ENCODE measurements at places on chromosomes 4 and X.

- DNase-seq: no peak
Measured at GRCh38 chrX:99752776-99753175, 657.3 kb downstream of the PCDH19 start.

DNA sequence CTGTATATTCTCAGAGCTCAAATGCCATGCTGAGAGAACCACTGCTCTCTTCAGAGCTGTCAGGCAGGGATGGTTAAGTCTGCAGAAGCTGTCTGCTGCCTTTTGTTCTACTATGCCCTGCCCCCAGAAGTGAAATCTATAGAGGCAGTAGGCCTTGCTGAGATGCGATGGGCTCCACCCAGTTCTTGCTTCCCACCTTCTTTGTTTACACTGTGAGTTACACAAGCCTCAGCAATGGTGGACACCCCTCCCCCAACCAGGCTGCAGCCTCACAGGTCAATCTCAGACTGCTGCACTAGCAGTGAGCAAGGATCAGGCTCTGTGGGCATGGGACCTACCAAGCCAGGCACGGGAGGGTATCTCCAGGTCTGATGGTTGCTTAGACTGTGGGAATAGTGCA, 271.6 kb downstream of the CENPC start:
- no peak for DNase-seq

DNA sequence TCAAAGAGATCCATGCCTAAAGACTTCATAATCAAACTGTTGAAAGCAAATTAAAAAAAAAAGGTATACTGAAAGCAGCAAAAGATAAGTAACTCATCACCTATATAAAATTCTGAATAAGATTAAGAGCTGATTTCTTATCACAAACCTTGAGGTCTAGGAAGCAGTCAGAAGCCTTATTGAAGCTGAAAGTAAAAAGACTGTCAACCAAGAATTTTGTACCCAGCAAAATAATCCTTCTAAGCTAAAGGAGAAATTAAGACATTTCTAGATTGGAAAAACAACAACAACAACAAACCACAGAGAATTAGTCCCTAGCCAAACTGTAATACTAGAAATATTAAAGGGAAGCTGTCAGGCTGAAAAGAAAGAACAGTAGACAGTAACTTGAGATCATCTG, 622.9 kb downstream of the PCDH7 start:
- no peak for DNase-seq

- DNase-seq: no peak
Measured at GRCh38 chrX:154123241-154124219, 20.5 kb upstream of the OPN1LW start.

DNA sequence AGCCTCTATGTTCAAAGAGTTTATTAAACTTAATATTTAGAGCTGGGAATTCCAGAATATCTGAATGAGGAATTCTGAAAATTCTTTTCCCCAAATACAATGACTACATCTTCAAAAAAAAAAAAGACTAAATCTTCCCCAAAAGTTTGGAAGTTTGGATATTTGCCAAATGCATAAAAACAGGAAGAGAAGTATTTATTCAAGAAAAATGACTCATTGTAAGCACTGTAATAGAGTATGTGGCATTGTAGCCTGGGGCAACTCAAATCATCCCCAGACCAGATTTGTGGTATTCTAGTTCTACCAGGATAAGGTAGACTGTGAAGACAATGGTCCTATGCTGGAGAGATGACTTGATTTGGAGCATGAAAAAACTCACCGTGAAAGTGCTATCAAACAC, 78.5 kb upstream of the PDHA2 start:
- DNase-seq: no peak

DNA sequence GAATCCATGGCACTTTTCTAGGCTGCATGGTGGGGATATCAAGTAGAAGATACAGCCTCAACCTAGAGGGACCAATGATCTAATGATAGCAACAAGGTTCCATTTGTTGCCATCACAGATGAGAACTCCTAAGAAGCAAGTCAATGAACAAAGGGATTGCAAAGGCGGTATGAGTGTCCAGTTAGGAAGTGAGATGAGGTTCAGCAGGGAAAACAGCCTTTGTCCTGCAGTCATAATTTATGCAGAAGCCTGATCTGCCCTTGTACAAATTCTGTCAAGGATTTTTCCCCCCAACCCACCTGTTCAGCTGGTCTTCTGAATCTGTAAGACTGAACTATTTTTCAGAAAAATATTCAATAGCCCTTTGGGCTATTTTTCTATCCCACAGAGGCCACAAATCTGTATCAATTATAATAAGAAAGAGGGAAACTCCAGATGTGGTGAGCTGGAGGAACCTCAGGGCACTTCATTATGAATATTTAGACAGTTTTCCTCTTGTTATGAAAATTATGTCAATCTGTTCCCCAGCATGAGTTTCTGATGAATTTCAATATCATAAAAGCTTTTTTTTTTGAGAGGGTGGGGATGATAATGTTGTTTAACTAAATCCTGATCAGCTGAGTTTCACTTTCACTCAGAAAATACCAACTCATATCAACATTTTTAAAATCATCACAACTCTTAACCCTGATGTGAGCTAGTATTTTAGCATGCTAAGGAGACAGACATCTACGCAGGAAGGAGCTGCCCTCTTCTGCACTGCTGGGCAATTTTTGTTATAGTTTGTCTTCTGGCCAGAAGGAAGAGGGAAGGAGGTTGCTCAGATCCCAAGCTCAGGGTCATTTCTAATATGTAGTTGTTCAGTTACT, 127.2 kb upstream of the MAP3K15 start:
- no peak for DNase-seq

DNA sequence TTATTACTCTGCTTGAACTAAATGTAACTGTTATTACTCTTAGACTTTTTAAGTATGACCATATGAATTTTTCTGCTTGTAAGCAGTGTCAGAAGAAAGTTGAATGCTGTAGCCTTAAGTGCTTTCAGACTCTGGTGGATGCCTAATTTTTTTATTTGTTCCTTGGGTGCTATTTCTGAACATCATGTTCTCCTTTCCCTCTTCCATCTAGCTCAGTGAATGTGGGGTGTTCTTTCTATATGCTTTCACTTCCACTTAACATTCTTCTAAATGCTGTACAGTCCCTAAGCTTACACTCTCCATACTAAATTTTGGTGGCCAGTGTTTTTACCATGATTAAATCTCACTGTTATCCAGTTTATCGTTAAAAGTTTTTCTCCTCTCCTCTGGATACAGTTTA, 3.6 kb downstream of the DCK start:
- no peak for DNase-seq

DNA sequence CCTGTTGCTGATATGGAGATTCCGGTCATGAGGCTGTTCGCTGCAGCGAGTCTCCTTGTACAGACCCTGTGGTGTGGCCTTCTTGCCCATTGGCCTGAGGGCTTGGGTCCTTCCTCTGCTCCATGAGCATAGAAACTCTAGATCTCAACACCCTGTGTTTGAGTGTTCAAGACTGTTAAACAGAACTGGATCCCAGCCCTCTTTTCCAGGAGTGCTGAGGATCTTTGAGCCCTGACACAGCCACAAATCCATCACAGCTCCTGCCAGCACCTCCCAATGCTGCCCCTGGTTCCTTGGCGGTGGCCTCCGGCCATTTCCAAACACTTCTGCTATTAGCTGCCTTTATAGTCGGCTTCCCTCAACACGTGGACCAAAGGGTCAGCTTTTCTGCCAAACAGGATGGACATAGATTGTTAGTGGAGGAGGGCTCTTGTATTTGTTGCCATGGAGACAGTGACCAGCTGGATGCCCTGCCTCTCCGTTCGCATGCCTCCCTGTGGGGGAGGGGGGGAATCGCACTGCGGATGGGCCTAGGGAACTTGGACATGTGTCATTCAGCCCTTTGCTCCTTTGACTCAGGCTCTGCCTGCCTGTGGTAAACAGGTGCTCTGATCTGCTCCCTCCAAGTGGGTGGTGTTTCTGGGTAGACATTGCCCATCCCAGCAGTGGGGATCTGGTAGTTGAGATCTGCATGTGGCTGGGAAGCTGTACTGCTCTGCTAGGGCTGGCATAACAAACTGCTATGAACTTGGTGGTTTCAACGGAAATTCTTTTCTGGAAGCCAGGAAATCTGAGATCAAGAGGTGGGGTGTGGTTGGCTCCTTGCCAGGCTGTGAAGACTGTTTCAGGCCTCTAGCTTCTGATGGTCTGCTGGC, 6.9 kb upstream of the WDR1 start:
- DNase-seq: no peak

DNA sequence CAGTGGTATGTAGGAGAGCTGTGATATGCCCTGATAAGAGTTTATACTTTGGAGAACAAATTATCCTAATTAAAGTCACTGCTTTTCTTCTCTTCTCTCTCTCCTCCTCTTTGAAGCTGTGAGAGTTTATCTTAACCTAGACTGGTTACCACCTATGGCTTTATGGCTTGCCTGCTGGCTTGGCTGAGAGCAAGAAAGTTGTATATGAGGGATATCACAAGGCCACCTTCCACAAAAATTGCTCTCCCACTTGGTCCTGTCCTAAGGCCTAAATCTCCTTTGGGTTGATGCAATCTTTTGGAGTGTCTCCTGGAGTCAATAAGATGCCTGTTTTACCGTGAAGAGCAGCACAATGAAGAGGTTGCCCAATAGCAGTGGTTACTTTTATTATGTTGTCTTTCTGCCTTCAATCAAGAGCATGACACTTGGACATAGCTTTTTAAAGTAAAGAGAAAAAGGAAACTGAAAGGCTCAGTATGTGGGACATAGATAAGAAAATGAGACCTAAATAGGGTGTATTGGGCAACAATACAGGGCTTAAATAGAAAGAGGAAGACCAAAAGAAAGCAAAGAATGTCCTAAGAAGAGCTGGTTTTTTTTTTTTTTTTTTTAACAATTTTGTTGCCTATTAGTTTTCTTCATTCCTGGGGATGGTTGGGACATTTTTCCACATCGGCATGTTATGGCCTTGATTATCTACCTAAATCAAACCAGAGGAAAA, 9.2 kb downstream of the GUCY1A1 start:
- no peak for DNase-seq

GRCh38 chr4:153146031-153146430, 58.2 kb upstream of the TRIM2 start:
- no peak for DNase-seq

- DNase-seq: peak; percentile 46
Measured at GRCh38 chr4:70838666-70839588, 763 bp downstream of the GRSF1 start.

DNA sequence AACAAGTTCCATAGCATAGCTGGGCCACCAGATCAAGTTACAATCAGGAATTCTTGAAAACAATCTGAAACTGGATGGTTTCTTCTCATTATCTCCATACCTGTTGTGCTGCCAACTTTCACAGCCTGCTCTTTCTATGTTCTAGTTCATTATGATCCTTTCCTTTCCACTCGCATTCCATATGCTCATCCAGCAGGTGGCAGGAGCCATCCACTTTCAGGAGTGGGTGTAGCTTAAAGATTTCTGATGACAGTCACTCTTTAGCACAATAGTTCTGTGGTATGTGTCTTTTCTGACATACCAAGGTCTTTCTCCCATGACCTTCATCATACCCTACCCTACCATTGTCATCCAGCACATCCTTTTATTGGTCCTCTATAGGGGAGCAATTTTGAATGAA, 46.4 kb downstream of the PAGE2 start:
- DNase-seq: no peak

GRCh38 chr4:14659286-14659685, 343.0 kb upstream of the CPEB2 start:
- DNase-seq: no peak

DNA sequence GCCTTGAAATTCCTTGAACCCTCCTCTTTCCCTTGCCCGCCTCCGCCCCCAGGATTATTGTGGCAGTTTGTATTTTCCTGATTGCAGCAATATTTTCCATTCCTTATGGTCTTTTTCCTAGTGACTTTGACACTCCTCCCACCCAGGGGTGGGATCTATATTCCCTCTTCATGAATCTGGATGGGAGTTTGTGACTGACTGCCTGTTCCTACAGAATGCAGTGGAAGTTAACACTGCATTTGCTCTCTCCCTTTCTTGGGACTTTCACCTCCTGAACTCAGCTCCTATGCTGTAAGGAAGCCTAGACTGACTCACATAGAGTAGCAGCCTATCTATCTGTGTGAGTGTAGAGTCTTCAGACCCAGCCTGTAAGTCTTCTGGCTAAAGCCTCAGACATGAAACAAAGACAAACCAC, 2.2 kb downstream of the FUNDC2 start:
- no peak for DNase-seq

DNA sequence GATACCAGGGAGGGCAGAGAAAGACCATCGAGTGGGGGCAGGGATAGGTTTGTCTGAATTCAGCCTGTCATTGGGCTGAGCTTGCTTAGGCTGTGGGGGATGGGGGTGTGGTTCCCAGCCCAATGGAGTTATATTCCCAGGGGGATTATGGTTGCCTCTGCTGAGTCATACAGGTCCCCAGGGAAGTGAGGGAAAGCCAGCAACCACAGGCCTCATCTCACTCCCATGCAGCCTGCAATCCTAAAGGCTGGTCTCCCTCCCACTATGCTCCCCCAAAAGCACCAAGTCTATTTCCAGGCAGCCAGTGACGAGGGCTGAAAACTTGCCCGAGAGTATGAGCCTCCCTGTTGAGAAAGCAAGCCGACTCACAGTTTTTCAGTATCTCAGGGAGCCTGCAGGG, 39.3 kb downstream of the AFM start:
- no peak for DNase-seq

DNA sequence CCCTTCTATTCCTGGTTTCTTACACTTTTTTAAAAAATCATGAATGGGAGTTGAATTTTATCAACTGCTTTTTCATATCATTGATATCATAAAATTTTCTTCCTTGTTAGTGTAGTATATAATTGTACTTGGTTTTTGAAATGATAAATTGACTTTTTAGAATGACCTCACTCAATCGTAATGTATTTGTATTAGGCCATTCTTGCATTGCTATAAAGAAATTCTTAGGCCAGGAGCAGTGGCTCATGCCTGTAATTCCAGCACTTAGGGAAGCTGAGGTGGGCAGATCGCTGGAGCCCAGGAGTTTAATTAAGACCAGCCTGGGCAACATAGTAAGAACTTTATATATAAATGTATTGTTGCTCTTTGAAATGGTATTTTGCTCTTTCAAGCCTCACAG, 6.3 kb downstream of the EXOC1 start:
- no peak for DNase-seq

- no peak for DNase-seq
Measured at GRCh38 chr4:127505203-127505602, 127.6 kb upstream of the INTU start.

DNA sequence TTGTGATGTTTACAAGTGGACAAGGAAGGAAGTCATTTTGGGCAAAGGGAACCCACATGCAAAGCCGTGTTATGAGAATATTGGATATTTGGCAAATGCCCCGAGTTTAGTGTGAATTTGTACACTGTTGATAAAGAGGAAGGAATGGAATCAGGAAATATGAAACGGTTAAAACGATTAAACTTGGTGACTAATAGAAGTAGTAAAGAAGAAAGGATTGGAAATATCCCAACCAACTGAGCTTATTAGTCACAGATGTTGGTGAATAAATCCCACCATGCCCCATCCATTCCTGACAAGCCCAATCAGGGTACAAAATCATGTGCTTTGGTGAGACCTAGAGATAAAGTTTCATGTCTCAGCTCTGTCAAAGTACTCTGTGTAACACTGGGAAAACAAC, 22.0 kb downstream of the ARHGAP24 start:
- DNase-seq: no peak

DNA sequence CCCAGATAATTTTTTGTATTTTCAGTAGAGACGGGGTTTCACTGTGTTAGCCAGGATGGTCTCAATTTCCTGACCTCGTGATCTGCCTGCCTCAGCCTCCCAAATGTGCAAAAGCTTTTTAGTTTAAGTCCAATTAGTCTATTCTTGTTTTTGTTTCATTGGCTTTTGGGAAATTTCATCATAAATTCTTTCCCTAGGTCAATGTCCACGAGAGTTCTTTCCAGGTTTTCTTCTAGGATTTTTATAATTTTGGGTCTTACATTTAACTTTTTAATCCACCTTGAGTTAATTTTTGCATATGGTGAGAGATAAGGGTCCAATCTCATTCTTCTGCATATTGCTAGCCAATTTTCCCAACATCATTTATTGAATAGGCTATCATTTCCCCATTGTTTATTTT, 36.3 kb upstream of the PDLIM5 start:
- no peak for DNase-seq

Measured in activated CD8-positive, alpha-beta memory T cell treated with anti-CD3 and anti-CD28 coated beads for 4 hours (primary cell).